Activated CD4-positive, alpha-beta T cell treated with anti-CD3 and anti-CD28 coated beads for 48 hours (primary cell): ENCODE measurements at places on chromosomes 5 and 9.

DNA sequence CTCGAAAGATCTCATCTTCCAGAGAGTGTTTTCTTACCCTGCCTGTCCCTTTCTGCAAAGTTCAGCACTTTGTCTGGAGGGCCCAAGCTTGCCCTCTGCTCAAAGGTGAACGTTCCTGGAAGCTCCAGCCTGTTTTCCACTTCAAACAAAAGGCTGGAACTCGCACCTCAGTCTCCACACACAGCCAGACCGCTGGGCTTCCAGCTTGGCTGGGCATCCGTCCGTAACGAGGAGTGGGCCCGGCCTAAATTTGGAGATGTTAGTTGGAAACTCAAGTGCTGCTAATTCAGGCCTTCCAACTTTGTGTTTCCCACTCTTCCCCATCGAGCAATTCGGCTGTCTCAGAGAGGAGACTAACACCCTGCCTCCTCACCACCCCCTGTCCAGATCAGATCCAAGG is 35.1 kb downstream of the FGF18 start:
- DNase-seq, result no peak

GRCh38 chr5:28473531-28474107 is 1435.2 kb upstream of the CDH9 start:
- no peak for DNase-seq

GRCh38 chr5:9480499-9480898 is 65.4 kb downstream of the SEMA5A start:
- DNase-seq, result no peak

DNA sequence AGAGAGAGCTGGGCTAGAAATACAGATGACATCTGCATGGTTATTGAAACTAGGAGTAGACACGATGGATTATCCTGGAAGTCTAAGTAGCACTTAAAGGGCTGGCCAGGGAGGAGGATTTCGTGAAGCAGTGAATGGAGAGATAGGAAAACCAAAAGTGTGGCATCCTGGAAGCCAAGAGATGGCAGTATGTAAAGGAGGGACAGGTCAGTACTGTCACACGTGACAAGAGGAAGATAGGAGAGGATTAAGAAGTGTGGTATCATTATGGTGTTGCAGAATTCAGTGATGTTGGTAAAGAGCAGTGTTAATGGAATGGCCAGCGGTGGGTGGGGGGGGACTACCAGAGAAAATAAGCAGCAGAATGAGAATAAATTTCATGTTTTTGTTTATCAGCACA is 11.7 kb downstream of the RAD23B start:
- no peak for DNase-seq

GRCh38 chr5:161660806-161661205 is 24.7 kb upstream of the GABRA6 start:
- no peak for DNase-seq

DNA sequence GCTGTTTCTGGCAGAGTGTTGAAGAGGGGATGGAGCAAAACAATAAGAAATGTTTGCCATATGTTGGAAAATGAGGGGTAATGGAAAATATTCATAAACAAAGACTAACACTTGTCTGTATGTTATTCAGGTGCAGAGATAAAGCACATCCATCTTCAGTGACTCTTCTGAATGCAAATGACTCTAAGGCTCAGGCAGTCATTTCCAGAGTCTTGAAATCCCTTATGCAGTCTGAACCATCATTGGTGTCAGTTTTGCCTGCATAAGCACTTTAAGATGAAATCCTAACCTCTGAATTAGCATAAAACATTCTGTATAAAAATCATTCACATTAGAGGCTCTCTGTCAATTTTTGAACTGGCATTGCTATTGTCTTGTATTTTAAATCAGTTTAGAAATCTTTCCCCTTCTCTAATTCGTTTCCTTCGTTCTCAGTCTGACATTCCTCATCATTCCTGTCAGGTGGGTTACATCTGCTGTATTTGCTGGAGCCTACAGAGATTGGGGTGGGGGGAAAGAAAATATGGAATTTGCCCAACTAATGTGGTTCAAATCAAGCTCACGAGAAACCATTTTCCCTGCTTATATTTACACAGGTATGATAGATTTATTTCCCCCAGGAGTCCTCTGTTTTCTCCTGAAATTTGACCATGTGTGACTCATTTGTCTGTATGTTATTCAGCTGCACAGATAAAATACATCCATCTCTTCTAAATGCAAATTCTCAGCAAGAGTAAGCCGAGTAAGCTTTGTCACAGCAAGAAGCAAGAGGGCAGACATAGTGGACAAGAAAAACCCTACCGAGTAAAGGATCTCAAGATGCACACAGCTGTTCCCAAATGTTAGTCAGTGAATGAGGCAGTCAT is 31.6 kb downstream of the ENC1 start:
- no peak for DNase-seq

DNA sequence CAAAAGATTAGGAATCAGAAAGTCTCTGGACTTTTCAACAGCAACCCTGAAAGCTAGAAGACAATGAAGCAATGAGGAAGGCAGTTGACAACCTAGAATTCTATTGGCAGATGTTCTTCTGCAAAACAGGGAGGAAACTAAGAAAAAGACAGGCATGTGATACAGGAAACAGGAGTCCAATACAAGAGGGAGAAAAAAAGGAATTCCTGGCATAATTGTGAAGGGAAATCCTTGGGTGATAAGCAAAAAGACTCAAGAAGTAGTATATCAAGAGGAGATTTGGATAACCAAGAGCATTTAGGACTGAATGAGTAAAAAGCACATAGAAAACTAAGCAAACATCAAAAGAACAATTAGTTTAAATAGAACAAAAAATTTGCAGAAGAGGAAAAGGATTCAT is 58.6 kb downstream of the LPAR1 start:
- DNase-seq, result no peak

DNA sequence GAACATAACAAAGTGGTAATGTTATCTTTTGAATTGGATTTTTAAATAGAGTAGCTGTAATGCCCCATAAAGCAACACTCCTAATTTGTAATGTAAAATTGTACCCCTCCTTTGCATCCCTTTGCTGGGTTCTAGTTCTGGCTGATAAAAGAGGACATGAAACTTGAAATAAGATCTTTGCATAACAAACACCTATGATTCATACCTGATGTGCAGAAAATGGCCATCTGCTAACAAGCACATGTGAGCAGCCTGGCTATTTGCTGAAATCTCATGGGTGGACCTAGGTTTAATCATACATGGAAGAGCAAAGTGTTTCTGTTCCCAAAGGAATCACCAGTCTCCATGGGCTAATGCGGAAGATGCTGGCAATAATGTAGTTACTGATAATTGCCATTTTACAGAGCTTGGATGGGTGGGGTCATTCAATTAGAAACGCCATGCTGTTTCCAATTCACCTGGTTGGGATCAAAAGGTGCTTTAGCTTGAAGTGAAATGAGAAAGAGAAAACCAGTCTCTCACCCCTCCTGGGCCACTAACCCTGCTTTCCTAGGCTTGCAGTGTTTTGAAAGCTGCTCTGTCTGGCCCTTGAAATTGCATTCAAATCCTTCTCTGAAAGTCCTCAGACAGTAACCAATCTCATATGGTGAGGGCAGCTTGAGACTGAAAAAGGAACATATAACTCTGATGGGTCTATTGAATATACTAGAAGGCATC is 585.1 kb downstream of the TLE4 start:
- DNase-seq, result no peak

DNA sequence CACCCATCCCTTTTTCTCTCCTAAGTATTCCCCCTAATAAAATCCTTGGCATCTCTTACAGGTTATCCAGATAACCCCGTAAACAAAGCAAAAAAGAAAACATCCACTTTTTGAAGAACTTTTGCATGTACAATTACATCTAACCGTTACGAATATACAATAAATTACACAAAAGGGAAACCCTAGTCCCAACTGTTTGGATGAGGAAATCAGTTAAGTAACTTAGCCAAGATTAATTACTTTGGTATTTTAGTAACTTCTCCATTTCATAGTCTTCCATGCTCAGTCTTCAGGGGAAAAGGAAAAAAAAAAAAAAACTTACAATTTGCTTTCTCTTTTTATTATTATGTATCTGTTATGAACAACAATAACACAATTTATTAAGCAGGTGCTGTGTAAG is 212.9 kb downstream of the ACTL7B start:
- no peak for DNase-seq

- DNase-seq, result no peak
Measured at GRCh38 chr5:89218364-89218763, 335.4 kb upstream of the MEF2C start.

- no peak for DNase-seq
Measured at GRCh38 chr5:139378941-139379361, 4.1 kb downstream of the SLC23A1 start.

- no peak for DNase-seq
Measured at GRCh38 chr5:127969651-127970050, 113.9 kb upstream of the SLC12A2 start.

DNA sequence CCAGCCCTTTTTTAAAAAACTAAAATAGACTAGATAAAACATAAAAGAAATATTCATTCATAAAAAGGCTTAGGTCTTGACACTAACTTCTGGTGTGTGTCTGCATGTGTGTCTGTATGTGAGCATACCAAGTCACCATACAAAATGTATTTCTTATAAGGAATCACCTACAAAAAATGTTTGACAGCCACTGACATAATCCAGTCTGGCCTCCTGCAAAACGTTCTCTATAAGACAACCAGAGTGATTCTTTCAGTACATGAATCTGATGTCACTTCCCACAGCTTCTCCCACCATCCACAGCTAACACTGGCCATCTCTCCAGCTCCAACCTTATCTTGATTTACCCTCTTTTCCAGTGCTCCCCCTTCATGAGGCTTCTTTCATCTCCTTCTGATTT is 192.3 kb downstream of the TLE1 start:
- DNase-seq, result no peak

GRCh38 chr5:160750938-160751657 is 100.9 kb downstream of the ATP10B start:
- no peak for DNase-seq

DNA sequence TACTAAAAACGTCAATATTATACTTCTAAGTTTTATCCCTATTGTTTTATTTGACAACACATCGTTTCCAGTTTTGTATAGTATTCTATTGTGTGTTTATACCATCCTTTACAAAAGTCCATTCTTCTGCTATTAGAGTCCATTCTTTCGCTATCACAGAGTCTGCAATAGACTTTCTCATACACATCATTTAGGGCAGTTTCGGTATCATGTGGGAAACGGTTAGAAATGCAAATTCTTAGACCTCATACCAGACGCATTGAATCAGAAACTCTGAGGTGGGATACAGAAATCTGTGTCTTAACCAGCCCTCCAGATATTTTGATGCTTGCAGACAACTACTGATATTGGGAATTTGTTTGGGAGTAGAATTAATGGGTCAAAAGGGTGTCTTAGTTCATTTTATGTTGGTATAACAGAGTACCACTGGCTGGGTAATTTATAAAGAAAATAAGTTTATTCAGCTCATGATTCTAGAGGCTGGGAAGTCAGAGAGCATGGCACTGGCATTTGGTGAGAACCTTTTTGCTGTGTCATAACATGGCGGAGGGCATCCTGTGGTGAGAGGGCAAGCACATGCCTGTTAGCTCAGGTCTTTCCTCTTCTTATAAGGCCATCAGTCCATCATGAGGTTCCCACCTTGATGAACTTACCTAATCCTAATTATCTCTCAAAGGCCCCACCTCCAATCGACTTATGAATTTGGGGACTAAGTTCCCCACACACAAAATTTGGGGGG is 21.1 kb downstream of the CARTPT start:
- no peak for DNase-seq

GRCh38 chr9:104725014-104725413 is 22.5 kb upstream of the NIPSNAP3A start:
- DNase-seq, result no peak

DNA sequence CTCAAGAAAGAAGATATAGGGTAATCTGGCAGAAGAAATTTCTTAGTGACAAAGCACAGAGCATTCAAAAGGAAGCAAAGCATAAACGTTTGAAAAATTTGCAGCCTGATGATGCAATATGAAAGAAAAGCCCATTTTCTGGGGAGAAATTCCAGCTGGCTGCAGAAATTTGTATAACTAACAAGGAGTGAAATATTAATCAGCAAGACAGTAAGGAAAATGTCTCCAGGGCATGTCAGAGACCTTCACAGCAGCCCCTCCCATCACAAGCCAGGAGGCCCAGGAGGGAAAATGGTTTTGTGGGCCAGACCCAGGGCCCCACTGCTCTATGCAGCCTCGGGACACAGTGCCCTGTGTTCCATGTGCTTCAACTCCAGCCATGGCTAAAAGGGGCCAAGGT is 359.4 kb downstream of the HINT1 start:
- DNase-seq, result no peak

- DNase-seq, result no peak
Measured at GRCh38 chr5:135456238-135457099, 4.3 kb upstream of the TIFAB start.

DNA sequence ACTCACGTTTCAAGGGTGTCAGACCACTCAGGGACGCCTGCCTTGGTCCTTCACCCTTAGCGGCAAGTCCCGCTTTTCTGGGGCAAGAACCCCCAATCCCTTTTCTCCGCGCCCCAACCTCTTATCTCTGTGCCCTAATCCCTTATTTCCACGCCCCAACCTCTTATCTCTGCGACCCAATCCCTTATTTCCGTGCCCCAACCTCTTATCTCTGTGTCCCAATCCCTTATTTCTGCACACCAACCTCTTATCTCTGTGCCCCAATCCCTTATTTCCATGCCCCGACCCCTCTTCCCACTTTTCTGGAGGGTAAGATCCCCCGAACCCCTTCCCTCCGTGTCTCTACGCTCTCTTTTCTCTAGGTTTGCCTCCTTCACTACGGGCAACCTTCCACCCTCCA is 139.4 kb downstream of the DAB2IP start:
- DNase-seq, result no peak

DNA sequence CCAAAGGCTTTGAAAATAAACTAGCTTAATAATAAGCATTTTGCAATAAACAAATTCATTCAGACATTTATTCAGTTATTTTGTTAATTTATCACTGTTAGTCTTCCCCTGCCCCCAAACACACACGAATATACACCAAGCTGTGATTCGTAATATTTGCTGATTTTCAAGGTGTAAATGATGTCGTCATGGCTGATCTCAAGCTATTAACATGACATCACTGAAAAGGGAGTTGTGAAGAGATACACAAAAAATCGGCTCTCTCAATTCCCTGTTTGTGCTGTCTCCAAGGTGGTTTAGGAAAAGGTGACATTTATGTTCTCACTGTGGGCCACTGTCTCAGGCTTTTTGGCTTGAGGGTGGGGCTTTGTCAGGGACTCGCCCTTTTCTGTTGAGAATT is 413.3 kb downstream of the CDH9 start:
- no peak for DNase-seq

DNA sequence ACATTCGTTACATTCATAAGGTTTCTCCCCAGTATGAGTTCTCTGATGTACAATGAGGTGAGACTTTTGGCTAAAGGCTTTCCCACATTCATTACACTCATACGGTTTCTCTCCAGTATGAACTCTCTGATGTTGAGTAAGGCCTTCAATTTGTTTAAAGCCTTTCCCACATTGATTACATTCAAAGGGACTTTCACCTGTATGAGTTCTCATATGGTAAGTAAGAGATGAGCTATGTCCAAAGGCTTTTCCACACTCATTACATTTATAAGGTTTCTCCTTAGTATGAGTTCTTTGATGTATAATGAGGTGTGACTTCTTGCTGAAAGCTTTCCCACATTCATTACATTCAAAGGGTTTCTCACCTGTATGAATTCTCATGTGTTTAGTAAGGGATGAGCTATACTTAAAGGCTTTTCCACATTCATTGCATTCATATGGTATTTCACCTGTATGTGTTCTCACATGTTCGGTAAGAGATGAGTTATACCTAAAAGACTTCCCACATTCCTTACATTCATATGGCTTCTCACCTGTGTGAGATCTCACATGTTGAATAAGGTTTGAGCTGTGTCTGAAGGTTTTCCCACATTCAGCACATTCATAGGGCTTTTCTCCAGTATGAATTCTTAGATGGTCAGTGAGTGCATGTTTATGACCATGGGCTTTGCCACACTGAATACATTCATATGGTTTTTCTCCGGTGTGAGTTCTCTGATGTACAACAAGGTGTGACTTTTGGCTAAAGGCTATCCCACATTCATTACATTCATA is 13.5 kb downstream of the ZFP37 start:
- DNase-seq, result no peak
